ENCODE measurements at places on chromosomes 16 and 17.

GRCh38 chr17:60952747-60953146 lies 275.1 kb downstream of the BCAS3 start:
- no peak for DNase-seq

DNA sequence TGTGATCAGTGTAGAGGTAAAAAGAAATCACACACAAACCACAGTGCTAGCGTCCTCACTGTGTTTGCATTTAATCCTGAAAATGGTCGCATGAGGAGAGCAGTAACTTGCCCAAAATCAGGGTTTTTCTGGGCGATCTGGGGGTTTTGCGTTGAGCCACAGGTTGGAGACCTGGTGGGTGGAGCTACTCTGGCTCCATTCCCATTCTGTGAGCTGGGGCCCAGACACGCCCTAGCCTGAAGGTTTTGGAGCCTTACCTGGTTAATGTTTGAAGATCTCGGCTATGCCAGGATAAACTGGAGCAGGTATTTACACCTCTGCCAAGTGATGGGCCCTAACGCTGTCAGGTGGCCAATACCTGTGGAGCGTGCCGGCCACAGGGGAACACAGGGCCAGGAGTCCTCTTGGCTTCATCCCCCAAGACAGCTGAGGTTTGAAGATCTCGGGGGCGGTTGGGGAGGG lies 48.4 kb downstream of the MPRIP start:
- DNase-seq, result no peak

GRCh38 chr16:22400900-22401299 lies 26.5 kb upstream of the CDR2 start:
- DNase-seq, result no peak

DNA sequence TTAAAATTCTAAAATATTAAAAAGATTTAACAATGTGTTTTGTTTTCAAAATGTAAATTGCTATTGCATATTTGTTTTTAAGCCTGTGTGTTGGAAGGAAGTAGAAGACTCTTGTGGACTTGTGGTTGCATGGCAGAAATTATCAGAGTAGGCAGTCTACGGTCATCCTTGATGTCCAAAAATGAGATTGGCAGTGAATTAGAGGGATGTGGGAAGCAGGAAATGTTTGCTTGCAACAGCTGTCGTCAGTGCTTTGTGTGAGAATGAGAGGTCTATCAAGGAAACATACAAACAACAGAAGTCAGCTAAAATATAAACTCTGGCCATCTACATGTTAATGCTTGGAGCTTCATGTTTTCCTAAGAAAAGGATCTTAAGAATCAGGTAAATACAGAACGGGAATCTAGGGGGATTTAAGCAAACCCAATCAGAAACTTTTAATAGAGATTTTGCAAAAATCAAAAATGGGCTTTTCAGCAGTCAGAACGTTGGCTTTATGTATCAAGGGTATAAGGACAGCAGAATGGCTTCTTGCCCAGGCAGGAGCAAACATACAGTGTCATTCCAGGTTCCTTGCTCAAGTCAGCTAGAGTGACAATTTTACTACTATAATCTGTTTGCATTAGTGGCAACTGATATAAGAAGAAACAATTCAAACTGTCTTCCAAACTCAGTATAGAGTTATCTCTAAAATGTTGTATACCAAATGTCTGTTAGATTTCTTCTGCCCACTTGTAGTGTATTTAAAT lies 196.7 kb downstream of the CYB561 start:
- DNase-seq, result no peak

- no peak for DNase-seq
Measured at GRCh38 chr17:29058391-29058790, 15.4 kb downstream of the PIPOX start.

GRCh38 chr16:50137268-50137667 lies 15.8 kb upstream of the TENT4B start:
- no peak for DNase-seq

DNA sequence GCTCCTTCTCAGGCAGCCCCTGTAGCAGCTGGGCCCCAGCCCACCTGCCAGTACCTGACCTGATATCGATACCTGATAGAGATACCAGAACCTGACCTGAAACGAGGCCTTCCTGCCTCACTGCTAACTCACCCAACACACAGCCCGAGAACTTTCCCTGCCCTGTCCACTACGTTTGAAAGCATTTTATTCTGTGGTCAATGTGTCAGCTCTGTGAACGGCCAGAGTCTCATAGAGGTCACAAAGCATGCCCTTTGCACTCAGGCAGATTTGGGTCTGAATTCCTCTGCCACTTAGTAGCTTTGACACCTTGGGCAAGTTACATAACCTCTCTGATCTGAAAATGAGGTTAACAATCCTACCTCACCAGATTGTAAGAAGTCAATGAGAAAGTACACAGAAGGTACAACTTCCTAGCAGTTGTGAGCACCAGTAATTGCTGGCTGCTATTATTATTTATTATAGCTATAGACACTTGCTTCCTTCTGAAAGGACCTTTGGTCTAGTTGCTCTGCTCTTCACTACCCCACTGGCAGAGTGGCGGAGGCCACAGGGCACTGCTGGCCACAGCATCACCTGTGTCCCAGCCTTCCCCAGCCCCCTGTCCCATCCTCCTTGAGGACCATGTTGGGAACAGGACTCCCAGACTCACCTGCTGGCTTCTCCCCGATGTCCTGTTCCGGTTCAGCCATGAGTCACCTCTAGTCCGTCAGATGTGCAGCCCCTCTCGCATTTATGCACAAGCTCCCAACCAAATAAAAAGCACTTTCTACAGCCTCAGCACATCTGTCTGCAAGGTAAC lies 895 bp downstream of the ANKRD40CL start:
- no peak for DNase-seq

DNA sequence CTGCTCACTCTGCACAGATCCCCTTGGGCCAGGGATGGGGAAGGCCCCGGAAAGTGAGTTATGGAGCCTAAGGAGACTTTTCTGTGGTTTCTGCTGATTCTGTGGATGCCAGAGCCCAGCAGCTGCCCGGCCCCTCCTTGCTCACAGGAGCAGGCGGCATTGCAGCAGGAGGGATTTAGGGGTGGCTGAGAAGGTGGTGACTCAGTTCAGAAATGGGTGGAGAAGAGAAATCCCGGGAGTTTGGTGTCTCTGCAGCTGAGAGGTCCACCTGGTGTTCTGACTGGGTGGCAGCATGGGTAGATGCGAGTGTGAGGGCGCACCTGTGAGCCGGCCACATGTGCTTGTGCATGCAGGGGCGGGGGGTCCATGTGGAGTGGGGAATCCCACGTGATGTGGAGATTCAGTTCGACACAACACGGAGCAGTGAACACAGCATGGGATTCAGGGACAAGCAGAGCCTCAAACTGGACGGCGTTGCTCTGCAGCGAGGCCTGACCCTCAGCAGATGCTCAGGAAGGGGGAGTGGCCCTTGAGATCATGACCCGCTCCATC lies 16.0 kb upstream of the SPPL2C start:
- DNase-seq, result no peak

- no peak for DNase-seq
Measured at GRCh38 chr17:40158438-40159013, 18.2 kb downstream of the CASC3 start.

Data from NCI-H2171 treated with DMSO at 0.1 percent for 48 hours (cell line).